Stimulated activated CD4-positive, alpha-beta T cell treated with anti-CD3 and anti-CD28 coated beads, Interleukin-15, amount 100 ng/mL, for 1 hour (primary cell): ENCODE measurements at places on chromosomes 13 and 19.

GRCh38 chr19:12880551-12881171 lies 588 bp downstream of the DNASE2 start:
- DNase-seq, result no peak

- DNase-seq, result no peak
Measured at GRCh38 chr19:13693889-13694288, 70.4 kb upstream of the MRI1 start.

DNA sequence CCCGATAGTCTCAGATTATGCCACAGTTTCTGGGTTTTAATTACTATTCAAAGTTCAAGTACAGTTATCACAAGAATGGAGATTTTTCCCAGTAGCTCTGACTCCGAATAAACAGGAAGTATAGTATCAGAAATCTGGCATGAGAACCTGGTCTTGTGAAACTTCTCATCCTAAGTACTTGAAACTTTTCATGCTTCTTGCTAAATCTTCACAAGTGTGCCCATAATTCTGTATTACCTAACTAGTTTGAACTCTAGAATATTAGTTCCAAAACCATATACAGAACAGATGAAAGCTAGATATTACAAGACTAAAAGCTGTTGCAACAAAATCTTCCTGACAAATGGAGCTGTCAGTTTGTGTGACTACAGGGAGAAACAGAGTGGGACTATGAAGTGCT lies 70.5 kb upstream of the CSNK1A1L start:
- DNase-seq, result no peak

GRCh38 chr13:33070713-33071112 lies 54.5 kb downstream of the KL start:
- DNase-seq, result no peak

DNA sequence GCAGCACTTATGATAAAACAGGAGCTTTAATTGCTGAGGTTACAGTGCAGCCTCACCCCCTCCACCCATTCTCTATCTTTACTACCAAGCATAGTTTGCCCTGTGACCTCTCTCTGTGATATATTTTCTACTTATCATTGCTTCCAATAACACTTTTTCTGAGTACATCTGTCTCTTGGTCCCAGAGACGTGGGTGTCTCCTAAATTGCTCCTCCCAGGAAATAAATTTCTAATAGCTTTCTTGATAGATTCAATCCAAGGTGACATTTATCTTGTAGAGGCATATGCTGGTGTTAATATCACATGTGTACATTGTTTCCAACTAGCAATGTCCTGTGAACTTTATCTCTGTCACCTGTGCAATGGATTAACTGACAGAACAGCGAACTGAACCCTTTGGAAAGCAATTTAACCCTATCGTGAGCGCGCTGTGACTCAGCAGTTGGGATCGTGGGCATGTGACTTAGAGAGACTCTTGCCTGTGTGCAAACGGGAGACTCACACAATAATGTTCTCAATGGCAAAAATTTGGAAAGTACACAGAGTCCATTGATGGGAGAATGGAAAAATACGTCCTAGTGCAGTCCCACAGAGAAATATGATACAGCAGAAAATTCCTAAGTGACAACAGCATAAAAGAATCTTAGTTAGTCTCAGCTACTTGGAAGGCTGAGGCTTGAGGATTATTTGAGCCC lies 7.0 kb upstream of the MAP2K2 start:
- no peak for DNase-seq

DNA sequence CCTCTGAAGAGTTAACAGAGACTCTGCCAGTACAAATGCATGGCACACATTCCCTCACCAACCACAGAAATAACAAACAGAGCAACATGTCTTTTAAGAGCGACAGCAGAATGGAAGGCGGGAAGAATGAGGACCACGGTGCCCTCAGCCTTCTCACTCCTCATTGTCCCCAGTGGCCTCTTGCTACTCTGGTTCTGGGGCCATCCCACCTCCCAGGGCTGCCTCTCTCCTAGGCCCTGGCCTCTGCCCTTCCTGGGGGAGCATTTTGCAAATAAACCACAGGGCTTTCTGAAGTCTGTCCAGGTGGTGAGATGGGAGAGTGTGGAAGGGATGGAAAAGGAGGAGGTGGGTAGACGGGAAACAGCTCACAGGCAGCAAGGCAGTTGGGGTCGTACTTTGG lies 28.3 kb downstream of the CYP2B6 start:
- no peak for DNase-seq

GRCh38 chr13:52811841-52812240 lies 36.6 kb downstream of the PCDH8 start:
- no peak for DNase-seq

DNA sequence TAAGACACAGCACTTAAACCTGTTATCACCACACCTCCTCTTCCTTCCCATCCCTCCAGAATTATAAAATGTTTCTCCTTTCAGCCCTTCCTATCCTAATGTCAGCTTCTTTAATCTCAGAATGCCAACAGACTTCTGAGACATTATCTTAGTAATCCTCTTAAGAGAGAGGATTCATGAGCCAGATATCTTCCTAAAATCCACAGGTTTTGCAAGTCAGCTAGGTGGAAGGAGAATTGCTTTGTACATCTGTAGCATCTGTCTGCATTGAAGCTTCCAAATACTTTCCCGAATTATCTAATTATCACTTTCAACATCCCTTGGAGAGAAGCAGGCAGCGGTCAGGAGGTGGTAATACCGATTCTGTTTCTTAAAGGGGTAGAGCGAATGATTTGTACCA lies 179.1 kb downstream of the DCT start:
- DNase-seq, result no peak

DNA sequence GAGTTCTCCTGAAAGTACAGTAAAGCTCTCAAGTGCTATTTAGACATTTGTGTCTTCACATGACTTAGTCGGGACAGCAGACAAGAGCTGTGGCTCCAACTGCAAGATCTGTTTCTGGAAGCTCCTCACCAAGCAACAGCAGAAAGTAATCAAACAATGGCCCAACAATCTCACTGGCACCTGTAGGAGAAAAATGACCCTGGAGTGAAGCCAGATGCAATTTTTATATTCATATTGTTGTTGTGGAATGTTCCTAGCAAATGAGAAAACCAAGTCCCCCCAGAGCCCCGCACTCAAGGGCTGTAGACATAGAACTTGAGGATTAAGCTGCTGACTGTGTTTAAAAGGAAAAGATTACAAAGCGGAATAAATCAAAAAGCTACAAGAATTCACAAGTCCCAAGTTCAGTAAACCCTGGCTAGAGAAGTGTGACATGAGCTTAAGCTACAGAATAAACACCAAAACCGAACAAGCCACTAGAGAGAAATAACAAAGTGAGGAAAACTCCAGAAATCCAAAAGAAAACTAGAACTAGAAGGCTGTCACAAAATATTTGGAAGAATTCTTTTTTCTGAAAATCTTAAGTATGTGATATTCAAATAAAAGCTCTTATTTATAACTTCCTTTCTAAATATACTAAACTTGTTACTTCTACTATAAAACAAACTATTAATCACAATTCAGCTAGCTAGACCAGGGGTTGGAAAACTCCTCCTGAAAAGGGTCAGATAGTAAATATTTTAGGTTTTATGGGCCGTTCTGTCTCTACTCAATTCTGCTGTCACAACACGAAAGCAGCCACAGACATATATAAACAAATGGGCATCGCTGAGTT lies 454.5 kb downstream of the SUCLA2 start:
- no peak for DNase-seq

DNA sequence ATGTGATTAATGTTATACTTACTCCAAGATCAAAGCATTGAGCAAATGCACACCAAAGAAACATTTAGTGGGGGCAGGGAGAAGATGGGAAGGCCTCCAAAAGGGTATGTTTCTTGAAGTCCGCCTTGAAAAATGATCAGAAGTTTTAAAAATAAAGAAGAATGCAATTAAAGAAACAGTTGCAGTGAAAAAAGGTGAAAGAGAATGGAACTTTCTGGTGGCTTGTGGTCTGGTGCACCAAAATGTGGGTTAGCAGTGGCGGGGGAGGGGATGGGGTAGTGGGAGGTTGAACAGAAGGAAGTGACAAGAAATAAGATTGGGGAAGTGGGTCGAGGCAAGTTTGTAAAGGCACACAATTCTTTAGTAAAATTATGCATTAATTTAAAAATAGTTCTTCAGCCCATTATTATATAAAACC lies 2.5 kb downstream of the LCP1 start:
- peak; percentile 45 for DNase-seq

- DNase-seq, result no peak
Measured at GRCh38 chr13:34035178-34035577, 217.2 kb downstream of the RFC3 start.

- DNase-seq, result no peak
Measured at GRCh38 chr13:90968166-90968904, 379.2 kb upstream of the MIR17HG start.

DNA sequence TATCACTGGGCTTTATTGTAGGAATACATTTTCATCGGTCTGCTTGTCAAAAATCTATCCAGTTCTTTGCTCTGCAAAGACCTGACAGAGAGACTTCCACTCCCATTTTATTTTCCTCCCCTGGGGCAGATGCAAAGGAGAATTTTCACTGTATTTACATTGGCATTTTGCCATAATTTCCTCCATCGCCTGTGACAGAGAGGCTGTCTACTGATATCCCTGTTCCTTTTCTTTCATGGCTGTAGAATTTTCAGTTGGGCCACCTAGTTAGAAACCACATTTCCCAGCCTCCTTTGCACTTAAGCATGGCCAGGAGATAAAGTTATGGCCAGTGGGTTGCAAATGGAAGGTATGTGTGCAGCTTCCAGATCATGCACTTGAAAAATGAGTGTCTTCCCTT lies 89.3 kb downstream of the NUFIP1 start:
- no peak for DNase-seq

GRCh38 chr19:31962561-31962996 lies 382.8 kb upstream of the ZNF507 start:
- no peak for DNase-seq

- DNase-seq, result no peak
Measured at GRCh38 chr13:54034047-54034446, 1005.4 kb downstream of the OLFM4 start.

DNA sequence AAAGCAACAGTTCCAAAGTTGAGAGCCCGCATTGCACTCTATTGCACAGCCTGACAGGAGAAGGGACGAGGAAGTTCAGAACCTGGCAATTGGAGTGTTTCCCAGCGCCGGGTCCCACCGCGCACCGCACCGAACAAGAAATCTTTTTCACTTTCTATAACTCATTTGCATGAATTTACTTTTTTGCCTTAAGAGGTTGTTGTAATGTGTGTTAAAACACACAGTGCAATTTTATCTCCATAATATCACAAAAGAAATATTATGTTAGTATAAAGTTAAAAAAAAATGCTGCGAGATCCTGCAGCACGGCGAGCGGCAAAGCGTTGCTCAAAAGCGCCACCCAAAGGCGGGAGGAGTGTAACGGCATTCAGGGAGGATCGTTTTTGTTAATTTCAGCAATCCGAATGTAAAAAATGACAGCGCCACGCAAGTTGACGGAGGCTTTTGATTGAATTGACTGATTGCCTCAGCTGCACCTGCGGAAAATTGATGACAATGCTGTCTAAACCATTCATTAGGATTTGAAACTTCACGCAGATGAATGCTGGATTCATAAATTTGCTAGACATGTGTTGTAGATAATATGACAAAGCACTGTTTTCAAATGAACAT lies 303.6 kb upstream of the ZNF507 start:
- no peak for DNase-seq

DNA sequence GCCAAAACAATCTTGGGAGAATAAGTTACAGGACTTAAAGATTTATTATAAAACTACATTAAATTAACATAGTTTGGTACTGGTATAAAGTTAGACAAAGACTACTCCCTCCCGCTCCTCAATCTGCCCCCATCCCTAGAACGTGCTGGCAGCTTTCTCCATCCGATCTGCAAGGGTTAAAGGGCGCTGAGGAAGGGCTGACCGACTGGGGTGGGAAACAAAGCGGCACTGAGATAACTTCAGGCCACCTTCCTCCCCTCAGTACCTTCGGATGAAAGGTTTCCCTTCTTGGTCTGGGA lies 790 bp upstream of the SUGT1 start:
- no peak for DNase-seq

GRCh38 chr19:1449467-1450442 lies at the start of gene APC2:
TSS of gene APC2 (plus strand) at chr19:1450121. CDS start at chr19:1453002, 2,881 bp downstream.
- DNase-seq, result no peak

GRCh38 chr19:30341611-30342201 lies 30.5 kb upstream of the ZNF536 start:
- DNase-seq, result no peak

DNA sequence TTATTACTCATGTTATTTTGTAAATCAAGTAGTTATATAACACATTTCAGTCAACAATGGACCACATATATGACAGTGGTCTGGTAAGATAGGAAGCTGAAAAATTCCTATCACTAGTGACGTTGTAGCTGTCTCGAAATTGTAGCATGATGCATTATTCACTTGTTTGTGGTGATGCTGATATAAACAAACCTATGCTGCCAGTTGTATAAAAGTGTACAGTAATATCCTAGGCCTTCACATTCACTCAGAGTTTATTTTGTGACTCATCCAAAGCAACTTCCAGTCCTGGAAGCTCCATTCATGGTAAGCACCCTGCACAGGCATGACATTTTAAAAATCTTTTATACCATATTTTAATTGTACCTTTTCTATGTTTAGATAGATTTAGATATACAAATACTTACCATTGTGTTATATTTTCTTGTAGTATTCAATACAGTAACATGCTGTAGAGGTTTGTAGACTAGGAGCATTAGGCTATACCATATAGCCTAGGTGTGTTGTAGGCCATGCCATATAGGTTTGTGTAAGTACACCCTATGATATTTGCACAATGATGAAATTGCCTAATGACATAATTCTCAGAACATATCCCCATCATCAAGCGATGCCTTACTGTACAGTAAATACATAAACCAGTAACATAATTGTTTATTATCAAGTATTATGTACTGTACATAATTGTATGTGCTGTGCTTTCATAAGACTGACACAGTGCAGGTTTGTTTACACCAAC lies 49.3 kb downstream of the IFT88 start:
- DNase-seq, result no peak

- no peak for DNase-seq
Measured at GRCh38 chr13:102799426-102800144, 666 bp downstream of the BIVM start.

DNA sequence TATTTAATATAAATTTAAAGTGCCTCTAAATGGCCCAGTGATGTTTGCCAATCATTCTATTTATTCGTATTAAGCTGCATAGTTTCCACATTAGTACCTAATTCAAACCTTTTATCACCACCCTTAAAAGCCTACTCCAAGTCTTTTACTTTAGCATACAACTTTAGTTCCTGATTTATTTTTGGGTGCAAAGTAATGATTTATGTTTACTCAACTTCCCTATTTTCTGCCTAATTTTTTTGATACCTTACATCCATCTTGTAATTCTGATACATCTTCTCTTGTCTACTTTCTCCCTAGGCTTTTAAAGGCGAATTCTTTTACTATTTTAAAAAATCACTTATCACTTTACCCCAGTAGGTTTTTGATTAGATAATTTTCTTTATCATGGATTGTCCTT lies 2651.1 kb upstream of the PCDH20 start:
- DNase-seq, result no peak

DNA sequence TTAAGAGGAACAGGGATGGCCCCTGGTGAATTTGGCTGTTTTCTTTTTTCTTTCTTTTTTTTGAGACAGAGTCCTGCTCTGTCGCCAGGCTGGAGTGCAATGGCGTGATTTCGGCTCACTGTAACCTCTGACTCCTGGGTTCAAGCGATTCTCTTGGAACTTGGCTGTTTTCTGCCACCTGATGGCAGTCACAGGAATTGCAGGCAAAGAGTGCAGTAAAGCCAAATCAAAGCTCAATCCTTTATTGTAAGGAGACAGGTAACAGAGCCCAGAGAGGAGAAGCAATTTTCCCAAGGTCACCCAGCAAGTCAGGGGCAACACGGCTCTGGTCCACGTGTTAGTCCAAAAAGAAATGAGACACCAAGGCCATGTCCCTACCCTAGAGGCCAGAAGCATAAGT lies 6.2 kb downstream of the TINCR start:
- no peak for DNase-seq

GRCh38 chr13:109454167-109454917 lies 332.0 kb downstream of the IRS2 start:
- no peak for DNase-seq
